Ovary (tissue), 10 donors: ENCODE measurements at places on chromosomes 7 and 10. TPM values are rescaled to one million over a fixed set of nuclear protein-coding genes. Genes with fewer than 3 reads are reported as not detected.

DNA sequence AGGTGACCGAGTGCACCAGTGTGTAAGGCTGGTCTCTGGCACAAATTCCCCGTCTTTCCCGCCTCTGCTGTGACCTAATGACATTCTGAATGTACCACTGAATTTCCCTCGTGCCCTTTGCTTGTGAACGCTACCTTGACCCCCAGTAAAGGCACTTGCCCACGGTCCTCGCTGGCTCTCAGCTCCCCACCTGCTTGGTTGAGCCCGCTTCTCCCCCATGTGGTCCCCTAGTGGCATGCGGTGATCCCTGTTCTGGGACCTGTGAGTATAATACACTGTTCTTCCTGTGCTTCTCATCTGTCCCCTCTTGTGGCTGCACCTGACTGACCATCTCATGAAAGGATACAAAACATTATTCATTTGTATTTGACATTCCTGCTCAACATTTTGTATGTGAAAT is 495.7 kb downstream of the INHBA start:
- H3K27ac ChIP-seq = no peak overlapping the region
- no peak overlapping the region for H3K4me3 ChIP-seq
- no peak for DNase-seq
- no peaks in the 10 kb centered on the region for H3K36me3 ChIP-seq
- H3K4me1 ChIP-seq = no peaks in the 10 kb centered on the region

- no peak overlapping the region for H3K4me3 ChIP-seq
- H3K27me3 ChIP-seq = no peaks in the 10 kb centered on the region
- H3K4me1 ChIP-seq = no peaks in the 10 kb centered on the region
- no peak overlapping the region for H3K27ac ChIP-seq
- DNase-seq = no peak
Observed at GRCh38 chr7:31633894-31634494, 53.0 kb upstream of the PPP1R17 start.

- H3K4me3 ChIP-seq = no peak overlapping the region
- DNase-seq = no peak
- H3K27me3 ChIP-seq = no peaks in the 10 kb centered on the region
- H3K36me3 ChIP-seq = no peaks in the 10 kb centered on the region
- H3K27ac ChIP-seq = no peak overlapping the region
Observed at GRCh38 chr7:14606101-14606500, 296.4 kb downstream of the DGKB start.

SMKR1 gene
- polyA plus RNA-seq = 0.67 TPM

GRCh38 chr10:17676919-17677318 is 33.0 kb downstream of the STAM start:
- H3K4me1 ChIP-seq = peaks cover 8% of the 10 kb centered on the region
- H3K27me3 ChIP-seq = no peaks in the 10 kb centered on the region
- no peak overlapping the region for H3K27ac ChIP-seq

DNA sequence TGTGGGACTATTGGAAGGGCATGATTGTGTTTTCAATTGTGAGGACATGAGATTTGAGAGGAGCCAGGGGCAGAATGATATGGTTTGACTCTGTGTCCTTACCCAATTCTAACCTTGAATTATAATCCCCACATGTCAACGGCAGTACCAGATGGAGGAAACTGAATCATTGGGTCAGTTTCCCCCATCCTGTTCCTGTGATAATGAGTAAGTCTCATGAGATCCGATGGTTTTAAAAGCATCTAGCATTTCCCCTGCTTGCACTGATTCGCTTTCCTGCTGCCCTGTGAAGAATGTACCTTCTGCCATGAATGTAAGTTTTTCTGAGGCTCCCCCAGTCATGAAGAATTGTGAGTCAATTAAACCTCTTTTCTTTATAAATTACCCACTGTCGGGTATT is 1367.1 kb downstream of the XPNPEP1 start:
- no peaks in the 10 kb centered on the region for H3K4me1 ChIP-seq
- H3K27me3 ChIP-seq = no peaks in the 10 kb centered on the region
- H3K36me3 ChIP-seq = no peaks in the 10 kb centered on the region
- no peak overlapping the region for H3K27ac ChIP-seq
- no peak for DNase-seq

ARMH3 gene
- 17.9 TPM for polyA plus RNA-seq
